ENCODE measurements at places on chromosomes 1 and 21.
A peak's percentile ranks its signal among the peaks of the same experiment; 100 is the strongest.

GRCh38 chr1:109782514-109782913 is 18.8 kb upstream of the EPS8L3 start:
- no peak for DNase-seq

- no peak for DNase-seq
Measured at GRCh38 chr1:73577206-73577605, 620.8 kb downstream of the LRRIQ3 start.

- DNase-seq: no peak
Measured at GRCh38 chr1:51899022-51899421, 20.5 kb upstream of the NRDC start.

GRCh38 chr1:194151056-194151455 is 964.6 kb upstream of the B3GALT2 start:
- DNase-seq: no peak

DNA sequence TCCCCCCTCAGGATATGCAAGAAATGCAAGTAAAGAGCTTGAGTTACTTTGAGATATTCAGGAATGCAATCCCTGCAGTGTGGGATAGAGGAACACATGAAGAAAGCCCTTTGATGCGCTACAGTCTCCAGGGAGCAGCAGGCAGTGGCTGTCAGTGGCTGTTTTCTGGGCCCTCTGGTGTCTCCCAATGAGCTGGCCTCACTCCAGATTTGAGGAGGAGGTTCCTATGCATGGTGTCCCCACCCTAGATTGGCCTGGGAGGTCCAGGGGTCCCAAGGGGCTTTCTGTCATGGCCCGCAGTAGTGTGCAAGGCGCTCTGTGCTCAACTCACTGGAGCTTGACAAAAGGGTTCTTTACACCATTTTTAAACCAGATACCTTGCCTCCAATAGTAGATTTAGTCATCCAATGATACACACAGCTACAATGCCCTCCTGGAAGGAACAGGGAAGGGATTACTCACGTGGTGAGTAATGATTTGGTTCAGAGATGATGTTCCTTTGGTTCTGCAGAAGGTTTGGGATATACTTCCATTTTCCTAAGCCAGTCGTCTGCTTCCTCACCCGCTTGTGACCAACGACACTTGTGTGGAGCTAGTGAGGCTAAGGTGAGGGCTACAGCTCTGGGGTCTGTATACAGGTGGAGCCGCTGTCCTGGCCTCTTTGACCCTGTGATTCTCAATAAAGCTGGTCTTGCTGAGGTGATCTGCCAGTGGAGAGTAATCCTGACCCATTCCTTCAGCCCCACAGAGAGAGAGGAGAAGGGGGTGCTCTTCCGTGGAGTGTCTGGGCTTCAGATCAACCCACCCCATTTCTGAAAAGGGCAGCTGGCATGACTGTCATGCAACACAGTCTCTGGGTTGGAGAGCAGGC is 6.6 kb downstream of the BATF3 start:
- DNase-seq: peak; percentile 70

GRCh38 chr1:220906561-220907334 is 27.5 kb downstream of the HLX start:
- DNase-seq: no peak

DNA sequence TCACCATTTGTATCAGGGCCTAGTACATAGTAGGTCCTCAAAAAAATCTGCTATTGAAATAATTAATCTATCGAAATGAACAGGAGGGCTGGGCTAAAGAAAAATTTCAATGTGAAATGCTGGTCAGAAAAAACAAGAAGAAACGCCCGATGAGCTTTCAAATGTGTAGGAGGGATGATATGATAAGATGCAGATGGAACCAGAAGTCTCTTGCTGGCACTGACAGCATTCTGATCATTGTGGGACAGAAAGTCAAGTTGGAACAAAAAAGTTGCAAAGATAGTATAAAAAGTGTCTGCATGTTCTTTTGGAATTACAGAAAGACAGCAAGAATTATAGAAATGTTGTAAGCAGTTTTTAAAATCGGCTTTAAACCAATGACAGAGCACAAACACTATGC is 11.1 kb downstream of the G0S2 start:
- DNase-seq: no peak

DNA sequence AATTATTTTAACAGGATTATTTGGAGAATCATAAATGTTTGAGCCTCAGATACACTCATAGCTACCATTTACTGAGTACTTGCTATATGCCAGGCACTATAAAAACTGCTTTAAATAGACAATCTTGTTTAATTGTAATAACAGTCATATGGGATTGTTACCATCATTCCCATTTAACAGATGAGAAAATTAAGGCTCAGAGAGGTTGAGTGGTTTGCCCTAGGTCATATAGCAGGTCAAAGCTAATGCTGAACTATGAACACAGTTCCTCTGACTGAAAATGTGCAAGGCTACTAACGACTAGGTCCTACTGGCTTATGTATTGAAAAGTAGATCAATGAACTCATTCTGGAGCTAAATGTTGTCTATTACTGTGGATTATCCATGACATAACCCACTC is 63.4 kb downstream of the DDR2 start:
- DNase-seq: no peak

GRCh38 chr1:157852476-157852875 is 10.9 kb upstream of the CD5L start:
- DNase-seq: no peak

DNA sequence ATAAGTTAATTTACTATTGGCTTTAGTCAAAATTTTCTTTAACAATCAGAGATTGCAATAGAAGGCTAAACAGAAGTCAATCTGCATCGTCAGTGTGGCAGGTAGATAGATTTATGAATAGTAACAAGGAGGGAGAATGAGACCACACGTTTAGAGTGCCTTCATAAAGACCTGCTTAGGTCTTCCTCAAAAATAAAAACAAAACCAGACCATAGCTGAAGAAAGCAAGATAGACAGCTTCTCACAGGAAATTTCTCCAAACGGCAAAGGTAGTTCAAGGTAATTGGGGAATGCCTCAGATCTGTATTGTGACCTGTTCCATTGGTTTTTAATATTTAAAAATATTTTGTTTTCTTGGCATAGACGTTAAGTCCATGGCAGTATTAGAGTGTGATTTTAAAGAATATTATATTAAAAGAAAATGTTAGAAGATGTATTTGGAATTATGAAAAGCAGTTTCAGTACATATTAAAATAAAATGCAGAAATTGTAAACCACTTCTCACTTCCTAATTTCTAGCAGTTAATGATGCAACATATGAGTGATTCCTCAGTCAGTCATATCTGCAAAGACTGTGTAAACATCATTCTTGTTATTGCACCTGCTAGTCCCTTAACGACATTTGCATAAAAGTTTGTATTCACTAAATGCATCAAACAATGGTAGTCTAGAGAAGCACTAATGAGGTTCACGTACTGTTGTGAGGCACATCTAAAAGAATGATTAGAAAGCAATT is 278.0 kb downstream of the HLX start:
- no peak for DNase-seq

DNA sequence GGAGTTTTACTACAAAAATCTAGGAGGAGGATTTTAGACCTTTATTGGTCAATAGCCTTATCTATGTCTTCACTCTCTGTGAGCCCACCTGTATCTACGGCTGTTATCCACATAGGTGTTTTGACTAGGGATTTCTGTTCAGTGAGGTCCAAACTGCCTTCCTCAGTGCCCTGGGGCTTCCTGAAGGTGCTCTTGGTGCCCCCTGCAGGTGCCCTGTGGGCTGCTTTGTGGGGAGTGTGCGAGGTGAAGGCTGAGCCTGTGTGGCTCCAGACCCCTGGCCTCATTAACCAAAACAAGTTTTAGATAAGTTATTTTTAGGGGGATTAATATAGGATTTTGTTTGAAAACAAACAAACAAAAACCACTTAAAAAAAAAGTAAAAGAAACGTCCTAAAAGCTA is 122.5 kb downstream of the KIF26B start:
- peak; percentile 39 for DNase-seq

DNA sequence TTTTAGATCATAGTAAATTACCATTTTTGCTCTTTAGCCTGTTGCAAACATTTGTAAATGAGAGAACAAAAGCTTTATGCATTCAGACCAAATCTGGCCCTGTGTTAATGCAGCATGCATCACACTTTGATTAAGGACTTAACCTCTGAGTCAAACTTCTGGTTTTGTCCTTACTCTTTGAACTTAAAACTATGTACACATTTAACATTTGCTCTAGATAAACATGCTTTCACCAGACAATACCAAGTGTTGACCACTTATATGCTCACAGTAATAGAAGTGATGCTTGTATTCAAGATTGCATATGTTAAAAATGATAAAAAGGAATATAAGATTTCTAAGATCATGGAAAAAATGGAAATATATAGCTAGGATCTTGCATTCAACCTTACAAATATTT is 1095.3 kb downstream of the ADGRL2 start:
- no peak for DNase-seq
